Progenitor cell of endocrine pancreas (in vitro differentiated cells): ENCODE measurements at places on chromosomes 11 and 22. TPM values are rescaled to one million over a fixed set of nuclear protein-coding genes. Genes with fewer than 3 reads are reported as not detected.

DNA sequence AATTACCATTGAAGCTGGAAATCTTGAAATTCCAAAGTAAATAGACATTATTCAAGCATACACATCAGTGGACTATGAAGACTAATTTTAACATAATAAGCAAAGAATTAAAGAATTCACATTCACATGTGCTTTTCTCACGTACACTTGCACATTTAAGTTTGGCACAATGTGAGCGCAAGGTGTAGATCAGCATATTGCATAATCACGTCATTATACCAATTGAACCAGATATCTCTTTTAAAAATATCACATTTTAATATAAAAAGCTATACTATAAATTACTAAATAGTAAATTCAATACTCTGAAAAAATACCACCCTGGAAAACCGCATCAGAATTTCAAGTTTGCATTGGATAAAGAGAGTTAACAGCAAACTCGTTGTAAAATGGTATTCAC lies 60.7 kb downstream of the SESN3 start:
- H3K4me3 ChIP-seq = no peak overlapping the region
- DNase-seq = no peak
- H3K27ac ChIP-seq = no peak overlapping the region
- H3K4me1 ChIP-seq = no peaks in the 10 kb centered on the region
- no peaks in the 10 kb centered on the region for H3K27me3 ChIP-seq

DNA sequence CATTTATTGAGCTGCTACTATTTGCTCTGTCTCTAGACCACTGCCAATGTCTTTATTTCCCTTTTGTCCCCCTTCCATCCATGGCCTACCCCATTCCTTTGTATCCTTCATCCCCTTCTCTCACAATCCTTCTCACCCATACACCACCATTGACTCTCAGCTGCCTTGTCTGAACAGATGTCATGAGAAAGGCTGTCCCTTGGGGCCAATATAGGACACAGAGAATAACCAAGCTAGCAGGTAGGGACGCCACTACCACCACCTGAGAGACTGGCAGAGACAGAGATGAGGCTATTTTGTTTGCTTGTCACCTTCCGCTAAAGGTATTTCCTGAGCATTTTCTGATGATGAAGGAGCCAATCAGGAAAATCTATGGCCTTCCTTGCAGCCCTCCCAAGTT lies 138.9 kb downstream of the CD44 start:
- H3K27ac ChIP-seq = no peak overlapping the region
- H3K4me3 ChIP-seq = no peak overlapping the region
- H3K36me3 ChIP-seq = no peaks in the 10 kb centered on the region
- no peak for DNase-seq
- H3K4me1 ChIP-seq = no peaks in the 10 kb centered on the region

- no peaks in the 10 kb centered on the region for H3K36me3 ChIP-seq
- no peak overlapping the region for H3K27ac ChIP-seq
- H3K4me1 ChIP-seq = peaks cover 3% of the 10 kb centered on the region
- H3K4me3 ChIP-seq = no peak overlapping the region
Observed at GRCh38 chr11:116500947-116501602, 271.7 kb downstream of the BUD13 start.

DNA sequence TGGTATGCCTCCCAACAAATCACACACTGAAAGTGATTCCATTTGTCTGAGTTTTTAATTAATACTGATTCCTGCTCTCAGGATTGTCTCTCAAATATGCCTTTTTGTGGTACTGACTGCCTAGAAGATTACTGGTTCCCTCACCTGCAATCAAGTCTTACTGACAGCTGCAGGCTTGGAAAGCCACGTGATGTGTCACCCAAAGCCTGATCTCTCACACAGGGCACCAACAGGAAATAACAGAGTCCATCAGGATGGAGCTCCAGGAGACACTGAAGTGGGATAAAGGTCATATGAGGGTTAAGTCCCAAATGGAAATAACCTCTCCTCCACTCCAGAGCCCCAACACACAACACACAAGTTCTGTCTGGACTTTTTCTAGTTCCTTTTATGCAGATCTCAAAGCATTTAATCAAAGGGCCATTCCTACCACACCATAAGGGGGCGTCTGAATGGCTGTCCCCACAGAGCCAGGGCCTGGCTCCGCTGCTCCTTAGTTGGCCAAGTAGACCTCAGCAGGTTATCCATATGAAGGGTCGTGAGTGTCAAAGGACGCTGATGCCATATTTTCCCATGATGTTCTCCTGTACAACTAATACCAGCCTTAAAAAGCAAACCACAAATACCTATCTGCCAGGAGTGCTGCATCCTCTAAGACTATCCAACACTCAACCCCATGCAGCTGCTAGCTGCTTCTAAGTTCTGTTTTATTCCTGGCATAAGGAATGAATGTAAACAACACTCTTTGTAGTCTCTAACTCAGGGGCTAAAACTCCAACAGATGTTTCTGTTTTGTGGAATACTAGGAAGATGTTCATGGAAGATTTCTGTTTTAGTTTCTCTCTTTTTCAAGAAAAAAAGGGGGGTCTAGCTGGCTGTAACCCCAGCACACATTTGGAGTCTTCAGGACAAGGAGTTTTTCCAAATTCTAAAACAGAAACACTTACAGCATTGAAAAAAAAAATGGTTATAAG lies 13.0 kb downstream of the SCUBE2 start:
- DNase-seq = no peak
- H3K4me1 ChIP-seq = no peaks in the 10 kb centered on the region
- no peaks in the 10 kb centered on the region for H3K36me3 ChIP-seq

DNA sequence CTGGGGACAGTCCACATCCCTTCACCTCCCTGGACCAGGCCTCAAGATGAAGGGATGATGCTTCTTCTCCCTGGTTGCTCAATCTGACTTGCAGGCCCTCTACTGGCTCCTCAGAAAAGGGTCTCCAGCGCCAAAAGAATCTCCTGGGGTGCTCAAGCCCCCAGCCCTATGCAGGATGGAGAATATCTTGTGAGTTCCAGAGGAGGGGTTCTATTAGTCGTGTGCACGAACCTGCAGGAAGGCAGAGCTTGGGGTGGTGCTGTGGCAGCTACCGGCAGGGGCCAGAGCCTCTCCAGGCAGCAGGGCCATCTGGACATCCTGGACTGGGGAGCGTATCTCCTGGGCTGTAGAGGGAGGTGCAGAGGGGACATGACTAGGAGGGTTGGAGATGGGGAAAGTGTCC lies 1339.5 kb downstream of the BRD1 start:
- H3K36me3 ChIP-seq = no peaks in the 10 kb centered on the region
- H3K27me3 ChIP-seq = peaks cover 78% of the 10 kb centered on the region
- no peak overlapping the region for H3K27ac ChIP-seq
- no peak for DNase-seq
- H3K4me3 ChIP-seq = peak overlapping the region; percentile 66

GRCh38 chr22:30809086-30809485 lies 114.4 kb downstream of the OSBP2 start:
- no peak overlapping the region for H3K27ac ChIP-seq
- no peaks in the 10 kb centered on the region for H3K4me1 ChIP-seq
- no peak for DNase-seq
- H3K27me3 ChIP-seq = peaks cover 31% of the 10 kb centered on the region

- H3K36me3 ChIP-seq = no peaks in the 10 kb centered on the region
- H3K4me1 ChIP-seq = peaks cover 16% of the 10 kb centered on the region
- DNase-seq = no peak
- peak overlapping the region; percentile 76 for H3K4me3 ChIP-seq
- peak overlapping the region; percentile 80 for H3K27ac ChIP-seq
Observed at GRCh38 chr11:46917109-46917761, 1.1 kb downstream of the LRP4 start.

GRCh38 chr22:41976961-41977566 lies 7.8 kb downstream of the SEPTIN3 start:
- peaks cover 12% of the 10 kb centered on the region for H3K4me1 ChIP-seq
- DNase-seq = no peak
- peak overlapping the region; percentile 71 for H3K4me3 ChIP-seq
- H3K27ac ChIP-seq = no peak overlapping the region
- H3K36me3 ChIP-seq = no peaks in the 10 kb centered on the region

GRCh38 chr11:74989260-74989638 lies 516 bp downstream of the NEU3 start:
- H3K27ac ChIP-seq = peak overlapping the region; percentile 93
- H3K4me1 ChIP-seq = peaks cover 23% of the 10 kb centered on the region
- H3K36me3 ChIP-seq = no peaks in the 10 kb centered on the region
- H3K4me3 ChIP-seq = peak overlapping the region; percentile 96
- peaks cover 7% of the 10 kb centered on the region for H3K27me3 ChIP-seq

- no peak for DNase-seq
- H3K4me1 ChIP-seq = no peaks in the 10 kb centered on the region
Observed at GRCh38 chr11:133474461-133474860, 57.8 kb downstream of the OPCML start.

- H3K36me3 ChIP-seq = no peaks in the 10 kb centered on the region
- H3K27me3 ChIP-seq = peaks cover 5% of the 10 kb centered on the region
- no peaks in the 10 kb centered on the region for H3K4me1 ChIP-seq
- no peak overlapping the region for H3K27ac ChIP-seq
- no peak for DNase-seq
- H3K4me3 ChIP-seq = no peak overlapping the region
Observed at GRCh38 chr11:84549217-84549616, 1077.9 kb downstream of the DLG2 start.

- DNase-seq = no peak
- H3K27me3 ChIP-seq = peaks cover 12% of the 10 kb centered on the region
- no peak overlapping the region for H3K27ac ChIP-seq
- H3K4me1 ChIP-seq = peaks cover 27% of the 10 kb centered on the region
- no peaks in the 10 kb centered on the region for H3K36me3 ChIP-seq
Observed at GRCh38 chr11:127806501-127806900, 780.9 kb downstream of the ETS1 start.

DNA sequence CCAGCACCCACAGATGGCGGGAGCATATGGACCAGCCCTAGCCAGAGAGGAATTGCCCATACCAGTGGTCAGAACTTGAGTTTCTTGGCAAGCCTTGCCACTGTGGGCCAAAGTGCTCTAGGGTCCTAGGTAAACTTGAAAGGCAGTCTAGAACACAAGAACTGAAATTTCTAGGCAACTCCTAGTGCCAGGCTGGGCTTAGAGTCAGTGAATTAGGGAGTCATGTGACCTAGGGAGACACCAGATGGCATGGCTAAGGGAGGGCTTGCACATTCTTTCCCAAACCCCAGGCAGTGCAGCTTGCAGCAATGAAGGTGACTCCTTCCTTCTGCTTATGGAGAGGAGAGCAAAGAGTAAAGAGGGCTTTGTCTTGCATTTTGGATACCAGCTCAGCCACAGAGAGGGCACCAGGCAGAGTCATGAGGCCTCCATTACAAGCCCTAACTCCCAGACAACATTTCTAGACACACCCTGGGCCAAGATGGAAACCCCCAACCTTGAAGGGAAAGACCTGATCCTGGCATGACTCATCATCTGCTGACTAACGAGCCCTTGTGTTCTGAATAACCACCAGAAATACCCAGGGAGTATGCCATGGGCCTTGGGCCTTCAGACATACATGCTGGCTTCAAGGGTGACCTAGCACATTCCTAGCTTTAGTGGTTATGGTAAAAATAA lies 19.2 kb upstream of the OR56A3 start:
- no peak overlapping the region for H3K4me3 ChIP-seq
- H3K27ac ChIP-seq = peak overlapping the region; percentile 27
- H3K36me3 ChIP-seq = no peaks in the 10 kb centered on the region
- no peaks in the 10 kb centered on the region for H3K4me1 ChIP-seq

GRCh38 chr11:70029861-70030380 lies 48.2 kb upstream of the ANO1 start:
- H3K27me3 ChIP-seq = peaks cover 20% of the 10 kb centered on the region
- no peak for DNase-seq
- H3K27ac ChIP-seq = no peak overlapping the region
- H3K4me3 ChIP-seq = no peak overlapping the region
- H3K36me3 ChIP-seq = no peaks in the 10 kb centered on the region

DNA sequence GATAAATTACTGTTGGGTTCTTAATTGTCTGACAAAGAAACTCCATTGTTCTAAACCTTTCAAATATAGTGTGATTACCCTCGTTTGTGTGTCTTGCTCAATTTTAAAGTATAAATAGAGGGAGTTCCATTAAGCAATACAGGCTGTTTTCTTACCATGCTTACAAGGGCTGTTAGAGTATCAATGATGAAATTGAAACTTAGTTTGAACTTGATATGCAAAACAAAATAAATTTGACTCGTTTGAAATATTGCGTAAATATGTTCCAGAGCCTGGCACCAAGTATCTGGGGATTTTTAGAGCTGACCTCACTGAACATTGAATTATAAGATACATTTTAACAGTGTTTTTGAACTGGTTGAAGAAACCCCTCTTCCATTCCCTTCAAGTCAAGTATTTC lies 31.7 kb downstream of the TEAD1 start:
- no peak overlapping the region for H3K27ac ChIP-seq
- peaks cover 31% of the 10 kb centered on the region for H3K4me1 ChIP-seq
- no peak for DNase-seq
- H3K27me3 ChIP-seq = no peaks in the 10 kb centered on the region
- H3K4me3 ChIP-seq = no peak overlapping the region
- H3K36me3 ChIP-seq = no peaks in the 10 kb centered on the region

DNA sequence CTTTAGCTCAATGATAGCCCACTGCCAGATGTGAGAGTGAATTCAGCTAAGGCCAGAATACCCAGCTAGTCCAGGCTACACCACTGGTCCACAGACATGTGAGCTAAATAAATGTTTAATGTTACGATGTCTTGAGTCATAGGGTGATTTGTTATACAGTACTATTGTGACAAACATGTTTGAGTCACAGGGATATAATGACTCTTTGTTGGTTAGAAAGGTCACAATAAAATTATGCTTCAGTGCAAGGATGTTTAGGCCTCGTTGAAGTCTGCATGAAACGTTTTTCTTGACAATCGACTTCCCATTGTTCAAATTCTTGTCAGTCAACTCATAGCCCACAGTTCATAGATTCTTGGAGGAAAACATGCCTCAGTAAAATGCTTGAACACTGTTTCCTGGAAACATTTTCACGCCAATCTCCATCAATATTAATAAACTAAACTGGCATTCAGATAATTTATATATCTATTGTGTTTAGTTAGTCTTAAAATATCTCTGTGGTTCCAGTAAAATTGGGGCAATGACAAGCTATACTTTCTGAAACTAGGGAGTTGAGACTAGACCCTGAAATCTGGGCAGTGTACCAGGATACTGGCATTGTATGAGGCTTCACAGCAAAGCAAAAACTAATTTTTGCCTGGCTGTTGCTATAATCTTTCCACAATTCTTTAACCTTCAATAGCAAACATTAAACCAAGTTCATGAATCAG lies 650.8 kb upstream of the KIRREL3 start:
- H3K4me3 ChIP-seq = no peak overlapping the region
- DNase-seq = no peak
- no peaks in the 10 kb centered on the region for H3K27me3 ChIP-seq
- H3K36me3 ChIP-seq = no peaks in the 10 kb centered on the region
- no peak overlapping the region for H3K27ac ChIP-seq

The MRGPRF gene
- 0.24 and 0.41 TPM in 2 replicates for total RNA-seq

The RTL10 gene
- total RNA-seq = 27.2 and 27.4 TPM in 2 replicates

The KRTAP5-7 gene
- total RNA-seq = 0.29 and 0.41 TPM in 2 replicates

The DGKZ gene
- total RNA-seq = 55.1 and 58.3 TPM in 2 replicates

The OR51B5 gene
- total RNA-seq = 0.34 and 0.44 TPM in 2 replicates

The NPAS4 gene
- total RNA-seq = not detected in 2 replicates

The WNT11 gene
- 1.5 and 1.7 TPM in 2 replicates for total RNA-seq

The DDX25 gene
- 3.0 and 3.8 TPM in 2 replicates for total RNA-seq

The LRRC32 gene
- total RNA-seq = 0.14 and 0.27 TPM in 2 replicates

The SYT12 gene
- total RNA-seq = 0.20 and 0.22 TPM in 2 replicates
